ENCODE measurements at places on chromosomes 3 and 15.

GRCh38 chr3:36992806-36993325 is at the start of gene EPM2AIP1:
Gene EPM2AIP1 (minus strand): TSS chr3:36993131. CDS start chr3:36993077, 54 bp downstream.
- peak; percentile 100 for DNase-seq

DNA sequence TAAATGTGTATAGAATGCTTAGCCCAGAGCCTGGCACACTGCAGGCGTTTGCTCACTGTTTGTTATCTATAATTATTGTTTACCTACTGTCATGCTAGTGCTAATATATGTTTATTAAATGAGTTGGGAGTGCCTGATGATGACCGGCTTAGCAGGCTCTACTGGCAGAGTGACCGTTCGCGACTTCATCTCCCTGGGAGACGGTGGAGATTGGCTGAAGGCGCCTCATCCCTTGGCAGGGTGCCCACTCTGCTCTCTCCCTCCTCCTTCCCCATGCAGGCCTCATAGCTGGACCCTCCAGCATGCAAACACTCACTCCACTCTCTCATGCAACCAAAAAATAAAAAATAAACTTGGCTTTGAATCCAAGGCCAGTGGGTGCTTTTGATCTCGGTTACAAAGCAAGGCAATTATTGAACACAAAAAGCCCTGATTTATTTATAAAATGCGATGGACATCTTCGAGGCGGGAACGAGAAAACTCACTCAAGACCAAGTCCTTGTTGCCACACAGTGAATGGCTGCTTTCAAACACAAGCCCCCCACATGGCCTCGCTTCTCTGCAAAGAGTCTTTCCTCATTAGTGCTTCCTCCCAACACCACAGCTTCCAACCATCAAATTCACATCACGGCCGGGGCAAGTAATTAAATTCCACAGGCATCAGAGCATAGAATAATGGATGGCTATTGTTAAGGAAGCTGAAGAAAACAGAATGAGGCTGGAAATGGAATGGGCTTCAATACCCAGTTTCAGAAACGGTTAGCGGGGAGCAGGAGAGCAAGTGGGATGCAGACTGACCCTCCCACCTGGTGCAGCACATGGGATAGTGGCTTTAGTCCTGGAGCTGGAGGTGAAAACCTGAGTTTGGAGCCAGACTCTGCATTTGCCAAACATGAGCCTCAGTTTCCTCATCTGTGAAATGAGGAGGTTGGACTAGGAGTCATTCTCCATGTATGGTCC is 135.7 kb upstream of the RAD18 start:
- no peak for DNase-seq

DNA sequence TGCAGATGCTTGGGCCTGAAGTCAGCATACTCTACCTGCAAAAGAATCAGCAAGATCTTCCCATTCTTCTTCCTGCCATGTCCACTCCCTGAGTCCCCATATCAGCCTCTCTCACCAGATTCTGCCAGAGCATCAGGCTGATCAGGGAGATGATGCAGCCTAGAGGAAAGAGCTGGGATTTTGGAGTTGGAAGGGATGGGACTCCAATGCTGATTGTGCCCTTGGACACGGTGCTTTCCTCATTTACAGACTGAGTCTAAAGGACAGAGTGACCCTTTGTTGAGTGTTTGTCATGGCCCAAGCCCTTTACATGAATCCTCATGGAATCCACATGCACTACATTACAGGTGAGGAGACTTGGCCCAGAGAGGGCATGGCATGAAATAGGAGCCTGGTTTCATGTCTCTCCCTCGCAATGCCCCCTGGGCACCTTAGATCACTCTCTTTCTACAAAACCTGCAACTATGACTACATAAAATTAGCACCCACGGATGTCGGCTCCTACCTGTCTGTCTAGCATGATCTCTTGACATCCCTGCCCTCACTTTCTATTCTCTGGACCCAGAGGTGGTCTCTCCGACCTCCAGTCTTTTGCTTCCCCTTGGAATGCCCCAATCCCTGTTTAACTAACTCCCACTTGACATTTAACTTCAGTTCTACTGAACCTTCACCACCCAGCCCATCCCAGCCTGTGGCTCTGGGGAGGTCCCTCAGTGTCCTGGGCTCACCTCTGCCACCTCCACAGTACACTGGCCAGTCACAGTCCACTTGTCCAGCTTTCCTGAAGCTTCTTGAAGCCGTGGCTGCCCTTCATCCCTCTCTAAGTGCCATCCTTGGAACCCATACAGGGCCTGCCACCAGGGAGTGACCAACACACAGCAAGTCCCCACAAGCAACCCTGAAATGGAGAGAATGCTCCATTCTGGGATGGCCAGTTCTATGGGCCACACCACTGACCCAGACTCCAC is 173.5 kb downstream of the ABHD5 start:
- DNase-seq: no peak

DNA sequence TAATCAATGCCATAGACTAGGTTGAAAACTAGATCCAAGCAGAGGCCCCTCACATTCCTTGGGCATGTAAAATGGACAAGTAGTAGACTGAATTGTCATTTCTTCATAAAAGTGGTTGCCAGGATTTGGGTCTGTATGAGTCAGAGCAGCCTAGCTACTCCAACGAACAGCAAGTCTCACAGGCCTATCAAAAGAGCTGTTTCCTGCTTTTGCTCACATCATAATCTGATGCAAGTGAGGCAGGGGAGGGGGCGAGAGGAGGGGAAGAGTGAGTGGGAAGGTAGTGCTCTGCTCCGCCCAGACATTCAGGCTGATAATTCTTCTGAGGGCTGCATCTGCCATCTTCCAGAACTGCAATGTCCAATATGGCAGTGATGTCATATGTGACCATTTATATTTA is 228.9 kb upstream of the PRICKLE2 start:
- DNase-seq: no peak

GRCh38 chr3:159732172-159733111 is 256.2 kb upstream of the IL12A start:
- DNase-seq: no peak

DNA sequence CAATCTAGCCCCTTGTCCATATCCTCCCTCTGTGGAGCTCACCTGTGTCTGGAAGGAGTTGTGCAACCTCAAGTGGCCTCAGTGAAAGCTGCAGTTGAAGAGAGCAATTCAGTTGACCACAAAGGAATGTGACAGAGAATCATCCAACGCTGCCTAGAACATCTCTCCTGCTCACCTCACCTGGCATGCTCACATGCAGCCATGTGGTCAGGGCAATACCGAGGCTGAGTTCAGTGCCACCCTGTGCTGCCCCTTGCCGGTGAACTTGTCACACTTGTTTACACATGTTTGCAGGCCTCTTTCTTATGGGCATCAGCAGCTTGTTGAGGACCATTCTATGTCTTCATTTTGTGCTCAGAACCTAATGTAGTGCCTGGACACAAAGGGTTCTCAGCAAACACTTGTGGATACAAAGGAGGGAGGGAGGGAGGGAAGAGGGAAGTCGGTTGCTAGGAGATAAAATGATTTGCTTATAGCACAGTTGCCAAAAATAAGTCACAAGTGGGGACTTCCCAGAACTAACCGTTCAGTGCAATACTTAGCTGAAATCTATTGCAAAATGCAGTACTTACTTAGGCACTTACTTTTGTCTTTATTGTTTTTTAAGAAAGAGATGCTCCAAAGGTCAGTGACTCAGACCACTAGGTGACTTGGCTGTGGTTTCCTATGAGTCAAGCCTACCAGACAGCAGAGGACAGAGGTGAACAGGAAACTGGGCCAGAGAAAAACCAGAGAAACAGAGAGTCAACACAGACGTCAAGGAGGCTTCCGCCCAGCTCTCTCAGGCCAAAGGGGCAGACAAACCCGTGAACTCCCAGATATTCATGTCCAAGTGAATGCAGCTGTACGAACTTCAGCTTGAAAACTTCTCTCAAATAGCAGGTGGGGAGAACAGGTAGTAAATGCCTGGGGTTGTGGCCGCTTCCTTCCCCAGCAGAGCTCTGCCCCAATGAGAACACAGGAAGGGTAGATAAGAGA is 227.8 kb upstream of the CTNNB1 start:
- peak; percentile 93 for DNase-seq

Measured in sigmoid colon (tissue), 7 donors.